ENCODE measurements at places on chromosomes 7 and 10.

DNA sequence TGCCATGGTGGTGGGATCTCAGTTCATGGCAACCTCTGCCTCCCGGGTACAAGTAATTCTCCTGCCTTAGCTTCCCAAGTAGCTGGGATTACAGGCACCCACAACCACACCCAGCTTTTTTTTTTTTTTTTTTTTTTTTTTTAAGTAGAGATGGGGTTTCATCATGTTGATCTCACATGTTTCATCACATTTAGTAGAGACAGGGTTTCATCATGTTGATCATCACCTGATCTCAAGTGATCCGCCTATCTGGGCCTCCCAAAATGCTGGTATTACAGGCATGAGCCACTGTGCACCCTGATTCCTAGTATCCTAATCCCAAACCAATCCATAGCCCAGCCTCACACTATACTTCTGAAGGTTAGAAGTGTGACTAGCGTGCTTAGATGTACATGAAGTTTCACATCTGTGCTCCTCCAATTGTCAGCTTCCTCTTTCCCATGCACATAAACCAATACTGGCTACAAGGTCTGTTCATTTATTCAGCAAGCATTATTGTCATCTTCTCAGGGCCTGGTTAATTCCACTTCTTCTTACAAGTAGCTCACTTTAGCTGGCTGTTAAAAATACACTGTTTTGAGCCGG lies 6.8 kb upstream of the NAT16 start:
- DNase-seq: no peak

GRCh38 chr7:127901895-127902703 lies 129.1 kb downstream of the LRRC4 start:
- no peak for DNase-seq

- no peak for DNase-seq
Measured at GRCh38 chr7:44466300-44467216, 23.9 kb downstream of the NUDCD3 start.

DNA sequence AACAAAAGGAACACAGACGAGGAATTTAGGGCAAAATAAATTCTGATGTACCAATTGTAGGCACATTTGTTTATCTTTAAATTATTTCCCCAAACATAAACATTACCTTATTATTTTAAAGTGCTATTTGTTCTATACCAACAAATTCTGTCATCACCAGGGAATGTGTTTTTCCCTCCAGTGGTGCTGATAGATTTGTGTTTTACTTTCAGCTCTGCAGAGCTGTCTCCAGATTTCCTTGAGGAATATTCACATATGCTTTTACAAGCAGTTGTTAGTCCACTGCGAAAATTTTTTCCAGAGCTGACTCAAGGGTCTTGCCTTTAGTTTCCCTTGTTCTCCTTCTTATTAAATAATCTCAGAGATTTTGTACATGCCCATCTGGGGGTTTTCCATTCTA lies 362.8 kb downstream of the PHF14 start:
- DNase-seq: no peak

DNA sequence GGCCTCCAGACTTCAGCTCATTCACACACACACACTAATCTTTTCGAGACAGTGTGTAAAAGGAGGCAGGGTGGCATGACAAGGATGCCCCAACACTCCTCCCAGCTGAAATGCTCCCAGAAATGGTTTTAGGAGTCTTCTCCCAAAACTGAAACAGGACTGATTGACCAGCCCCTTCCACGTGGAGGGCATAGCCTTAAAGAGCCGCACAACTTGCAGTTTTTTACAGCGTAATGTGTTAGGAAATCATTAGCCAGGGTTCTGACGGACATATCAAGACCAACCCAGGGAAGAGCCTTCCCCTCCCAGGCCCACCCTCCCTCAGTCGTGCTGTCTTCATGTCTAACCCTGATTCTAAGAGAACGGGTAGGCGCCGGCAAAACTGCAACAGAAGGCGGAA lies 224.6 kb downstream of the TNS3 start:
- no peak for DNase-seq

GRCh38 chr10:71126432-71126831 lies 85.9 kb upstream of the UNC5B start:
- DNase-seq: no peak

- DNase-seq: peak; percentile 8
Measured at GRCh38 chr10:105145711-105146110, 504.6 kb downstream of the SORCS3 start.

- no peak for DNase-seq
Measured at GRCh38 chr10:17984056-17984455, 32.3 kb downstream of the SLC39A12 start.

GRCh38 chr10:32327364-32327691 lies 19.6 kb downstream of the EPC1 start:
- no peak for DNase-seq

DNA sequence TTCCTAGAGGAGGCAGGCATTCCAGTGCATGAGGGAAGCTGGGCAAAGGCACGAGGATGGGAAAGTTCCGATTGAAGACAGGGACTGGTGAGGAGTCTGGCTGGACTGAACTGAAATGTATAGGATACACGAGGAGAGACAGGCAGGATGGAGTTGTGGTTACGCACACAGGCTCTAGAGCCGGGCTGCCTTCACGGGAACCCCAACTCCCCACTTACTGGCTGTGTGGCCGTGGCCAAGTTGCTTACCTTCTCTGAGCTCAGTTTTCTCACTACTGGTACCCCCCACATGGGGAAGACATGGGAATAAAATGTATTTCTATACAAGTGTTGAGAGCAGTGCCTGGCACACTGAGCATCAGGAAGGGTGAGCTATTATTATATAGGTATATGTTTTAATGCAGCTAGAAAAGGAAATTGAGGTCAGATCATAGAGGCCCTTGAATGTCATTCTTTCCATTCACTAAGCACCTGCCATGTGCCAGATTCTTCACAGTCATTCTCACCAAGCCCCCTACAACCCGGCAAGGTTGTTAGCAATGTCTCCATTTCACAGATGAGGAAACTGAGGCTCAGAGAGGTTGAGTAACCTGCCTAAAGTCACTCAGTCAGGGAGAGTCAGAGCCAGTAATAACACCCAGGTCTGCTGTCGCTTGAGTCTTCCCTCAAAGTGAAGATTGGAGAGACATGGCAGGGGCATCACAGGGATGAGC lies 9.7 kb downstream of the CHST3 start:
- DNase-seq: no peak

GRCh38 chr10:110160522-110160921 lies 46.9 kb upstream of the MXI1 start:
- no peak for DNase-seq

DNA sequence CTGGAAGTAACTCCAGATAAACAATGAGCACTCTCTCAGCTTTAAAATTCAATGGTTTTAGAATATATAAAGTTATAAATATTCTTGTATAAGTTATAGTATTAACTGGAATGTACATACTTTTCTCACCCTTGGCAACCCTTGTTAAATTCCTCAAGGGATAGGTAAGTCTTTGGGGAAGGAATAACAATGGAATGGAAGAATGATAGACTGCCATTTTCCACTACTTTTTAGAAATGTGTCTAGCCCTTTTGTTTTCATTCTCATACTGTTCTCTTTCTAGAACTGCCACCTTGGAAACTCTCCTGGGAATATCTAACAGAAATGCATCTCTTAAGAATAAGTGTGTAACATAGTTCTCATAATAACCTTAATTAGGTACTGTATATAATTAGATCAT lies 8.3 kb downstream of the KIF5B start:
- no peak for DNase-seq

DNA sequence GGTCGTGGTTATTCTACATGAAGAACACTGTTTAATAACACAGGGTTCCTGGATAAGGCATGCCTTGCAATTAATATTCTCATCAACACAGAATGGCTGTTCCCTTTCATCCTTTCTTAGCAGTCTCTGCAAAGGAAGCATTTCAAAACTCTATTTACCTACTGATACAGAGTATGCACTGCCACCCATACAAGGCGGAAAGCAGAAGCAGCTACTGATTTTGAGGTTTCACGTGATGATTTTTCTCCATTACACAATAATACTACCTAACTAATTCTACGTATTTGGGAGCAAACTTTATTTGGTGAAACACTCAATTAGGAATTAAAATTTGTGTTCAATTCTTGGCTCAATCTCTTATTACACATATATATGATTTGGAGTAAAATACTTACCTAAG lies 43.0 kb upstream of the COL1A2 start:
- DNase-seq: no peak

- DNase-seq: no peak
Measured at GRCh38 chr10:4355350-4355749, 470.7 kb upstream of the AKR1E2 start.

- no peak for DNase-seq
Measured at GRCh38 chr10:818010-818409, 113.5 kb downstream of the LARP4B start.

DNA sequence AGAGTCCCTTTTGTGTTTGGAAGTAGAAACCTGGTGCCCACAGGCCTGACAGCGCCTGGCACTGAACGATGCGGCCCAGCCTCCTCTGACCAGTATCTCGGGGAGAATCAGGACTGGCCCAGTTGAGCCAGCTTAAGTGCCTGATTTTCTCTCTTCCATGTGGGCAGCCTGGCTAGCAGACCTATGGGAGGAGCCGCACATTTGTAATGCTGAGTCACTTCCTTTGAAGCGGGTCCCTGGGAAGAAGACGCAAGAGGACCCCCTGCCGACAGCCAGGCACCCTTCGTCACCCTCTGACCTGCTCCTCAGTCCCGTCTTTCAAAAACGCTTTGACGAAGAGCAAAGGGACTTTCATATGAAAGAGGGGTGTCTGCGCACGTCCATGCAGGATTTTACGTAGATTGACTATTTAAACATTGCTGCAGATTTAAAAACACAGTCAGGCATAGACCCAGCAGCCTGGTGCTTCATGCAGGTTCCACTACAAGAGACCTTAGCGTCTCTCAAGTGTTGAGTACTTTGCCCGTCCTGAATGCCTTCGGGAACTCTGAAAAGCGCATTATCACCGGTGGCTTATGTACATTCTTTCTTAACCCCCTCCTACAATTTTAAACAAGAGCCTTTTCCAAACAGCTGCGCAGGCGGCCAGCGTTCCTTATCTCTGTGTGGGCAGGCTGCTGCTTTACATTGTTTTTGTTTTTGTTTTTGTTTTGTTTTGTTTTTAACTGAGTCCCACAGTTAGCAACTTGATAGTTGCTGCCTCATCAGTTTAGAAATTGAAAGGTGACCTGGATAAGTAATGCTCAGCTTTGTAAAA lies 36.5 kb upstream of the AP5Z1 start:
- DNase-seq: no peak

DNA sequence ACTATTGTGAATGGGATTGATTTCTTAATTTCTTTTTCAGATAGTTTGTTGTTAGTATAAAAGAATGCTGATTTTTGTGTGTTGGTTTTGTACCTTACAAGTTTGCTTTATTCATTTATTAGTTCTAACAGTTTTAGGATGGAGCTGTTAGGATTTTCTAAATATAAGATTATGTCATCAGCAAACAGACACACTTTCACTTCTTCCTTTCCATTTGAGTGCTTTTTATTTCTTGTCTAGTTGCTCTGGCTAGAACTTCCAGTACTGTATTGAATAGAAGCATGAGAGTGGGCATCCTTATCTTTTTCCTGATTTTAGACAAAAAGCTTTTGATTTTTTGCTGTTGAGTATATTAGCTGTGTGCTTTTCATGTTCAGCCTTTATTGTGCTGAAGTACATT lies 81.5 kb downstream of the DNAH11 start:
- DNase-seq: no peak

- DNase-seq: peak; percentile 75
Measured at GRCh38 chr7:151408839-151409666, 785 bp downstream of the WDR86 start.

- DNase-seq: no peak
Measured at GRCh38 chr7:73896454-73896853, 35.5 kb downstream of the TMEM270 start.

DNA sequence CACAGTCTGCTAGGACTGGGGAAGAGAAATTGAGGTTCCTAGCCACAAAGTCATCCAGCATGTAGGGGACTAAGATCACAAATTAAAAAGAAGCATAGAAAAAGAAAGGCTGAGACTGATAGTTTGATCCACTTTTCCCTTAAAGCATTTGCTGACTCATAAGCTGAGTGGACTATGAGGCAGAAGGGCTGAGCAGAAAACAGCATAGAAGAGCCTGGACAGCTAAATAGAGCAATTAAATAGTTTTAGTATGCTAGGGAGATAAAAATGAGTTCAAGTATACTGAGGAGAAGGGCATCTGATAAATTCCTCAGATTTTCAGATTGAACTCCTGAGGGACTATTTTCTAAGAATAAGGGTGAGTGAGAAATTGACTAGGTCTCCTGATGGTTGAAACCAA lies 155.9 kb upstream of the EGR2 start:
- no peak for DNase-seq

DNA sequence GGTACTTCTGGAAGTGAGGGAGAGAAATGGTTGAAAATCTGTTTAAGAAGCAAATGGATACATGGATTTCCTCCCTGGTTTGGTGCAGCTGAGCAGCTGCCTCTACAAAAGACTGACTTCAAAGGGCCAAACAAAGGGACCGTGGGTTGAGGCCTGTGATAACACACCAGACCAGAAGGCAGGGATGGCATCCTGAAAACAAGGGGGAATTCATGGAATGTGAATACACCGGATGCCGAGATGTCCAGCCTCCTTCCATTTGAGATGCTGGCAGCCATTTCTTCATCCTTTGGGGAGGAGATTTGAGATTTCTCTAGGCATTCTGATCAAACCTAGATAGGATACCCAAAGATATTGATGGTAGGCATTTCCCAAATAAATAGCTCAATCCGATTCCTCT lies 36.9 kb downstream of the TAF3 start:
- no peak for DNase-seq

DNA sequence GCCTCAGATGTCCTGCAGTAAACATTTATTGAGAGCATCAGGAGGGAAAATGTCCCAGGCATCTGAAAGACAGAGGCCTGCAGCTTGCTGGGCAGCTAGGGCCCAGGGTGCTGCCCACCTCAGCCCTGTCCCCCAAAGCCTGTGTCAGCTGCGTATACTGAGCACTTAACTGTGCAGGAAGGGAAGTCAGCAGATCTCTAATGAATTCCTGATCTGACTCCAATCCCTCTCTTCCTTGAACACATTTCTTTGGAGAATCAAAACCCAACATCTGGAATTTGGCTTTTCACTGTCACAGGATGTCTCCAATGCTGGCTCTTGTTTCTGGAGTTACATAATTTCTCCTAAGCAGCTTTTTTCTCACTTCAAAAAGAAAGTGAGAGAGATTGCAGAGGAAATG lies 364.7 kb upstream of the NFE2L3 start:
- no peak for DNase-seq

GRCh38 chr7:156932006-156932405 lies 17.5 kb upstream of the NOM1 start:
- DNase-seq: no peak

DNA sequence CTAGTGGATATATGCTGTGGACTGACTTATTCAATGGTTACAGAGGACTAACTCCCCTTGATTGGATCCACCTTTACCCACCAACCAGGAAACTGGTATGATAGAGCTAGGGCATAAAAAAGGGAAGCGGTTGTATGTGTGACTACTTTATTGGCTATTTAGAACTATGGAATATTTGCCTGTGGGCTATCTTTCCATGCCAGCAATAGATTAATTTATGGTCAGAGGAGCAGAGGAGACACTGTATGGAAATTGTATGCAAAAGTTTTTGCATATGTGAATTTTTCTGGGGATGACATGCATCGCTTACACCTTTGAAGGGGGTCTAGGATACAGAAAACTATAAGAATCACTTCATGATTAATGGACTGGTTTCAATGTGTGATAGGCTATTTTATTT lies 105.7 kb downstream of the LHFPL3 start:
- no peak for DNase-seq

- no peak for DNase-seq
Measured at GRCh38 chr7:144384555-144385245, 18.8 kb downstream of the NOBOX start.
